T-helper 17 cell (primary cell): ENCODE measurements at places on chromosomes 4 and X.

DNA sequence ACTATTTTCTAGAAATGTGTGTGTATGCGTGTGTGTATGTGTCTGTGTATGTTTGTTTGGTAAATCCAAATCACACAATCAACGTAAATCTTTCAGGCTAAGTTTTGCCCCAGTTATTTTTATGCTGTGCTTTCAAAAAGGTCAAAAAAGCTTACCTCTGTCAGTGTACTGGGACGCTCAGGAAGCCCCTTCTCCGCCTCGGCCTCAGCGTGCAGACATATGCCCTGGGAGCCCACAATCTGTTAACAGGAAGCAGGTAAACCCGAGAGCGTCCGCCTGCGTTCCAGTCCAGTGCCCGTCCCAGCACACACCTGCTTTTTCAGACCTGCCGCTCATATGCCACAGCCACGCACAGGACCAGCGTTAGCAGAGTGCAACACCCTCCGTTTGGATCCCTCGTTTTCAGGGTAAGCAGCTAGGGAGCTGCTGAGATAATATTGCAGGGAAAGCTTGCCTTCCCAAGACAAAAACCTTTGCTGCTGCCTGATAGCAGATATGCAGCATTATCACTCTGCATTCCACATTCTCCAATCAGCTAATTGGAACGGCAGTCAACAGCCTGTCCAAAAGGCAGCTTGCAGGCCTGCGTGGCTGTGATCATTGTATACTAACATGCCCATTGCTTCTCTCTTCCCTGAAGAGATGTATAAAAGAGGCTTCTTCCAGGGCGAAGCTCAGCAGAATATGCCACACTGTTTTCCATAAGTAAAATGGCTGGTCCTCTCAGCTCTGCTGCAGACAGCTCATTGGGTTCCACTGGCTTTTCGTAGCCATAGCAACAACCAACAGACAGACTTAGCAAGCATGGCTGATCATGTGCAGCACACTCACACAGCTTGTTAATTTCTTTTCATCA lies at the start of gene SORBS2:
Gene SORBS2, minus strand, starts transcription at position 686 of the 856 bp plus-strand sequence. CDS start 121,623 bp downstream, outside the sequence.
- DNase-seq, result no peak

DNA sequence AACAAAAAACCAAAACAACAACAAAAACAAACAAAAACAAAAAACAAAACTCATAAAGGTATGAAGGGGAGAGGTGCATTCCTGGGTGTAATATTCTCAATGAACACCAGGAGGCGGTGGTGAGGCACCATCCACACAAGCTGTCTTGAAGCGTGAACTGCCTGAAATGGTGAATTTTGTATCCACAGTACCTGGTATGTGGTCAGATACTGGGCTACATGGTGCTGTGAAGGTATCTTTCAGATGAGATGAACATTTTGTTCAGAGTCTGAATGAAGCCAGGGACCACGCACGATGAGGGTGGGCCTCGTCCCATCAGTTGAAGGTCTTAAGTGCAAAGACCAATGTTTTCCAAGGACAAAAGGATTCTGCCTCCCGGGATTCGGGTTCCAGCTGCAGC lies 58.5 kb downstream of the ASMT start:
- DNase-seq, result no peak

- DNase-seq, result no peak
These were observed 87.2 kb downstream of the IQCM start for GRCh38 chr4:149728444-149728843.

- DNase-seq, result no peak
These were observed 9.6 kb upstream of the DUSP9 start for GRCh38 chrX:153637121-153638040.

DNA sequence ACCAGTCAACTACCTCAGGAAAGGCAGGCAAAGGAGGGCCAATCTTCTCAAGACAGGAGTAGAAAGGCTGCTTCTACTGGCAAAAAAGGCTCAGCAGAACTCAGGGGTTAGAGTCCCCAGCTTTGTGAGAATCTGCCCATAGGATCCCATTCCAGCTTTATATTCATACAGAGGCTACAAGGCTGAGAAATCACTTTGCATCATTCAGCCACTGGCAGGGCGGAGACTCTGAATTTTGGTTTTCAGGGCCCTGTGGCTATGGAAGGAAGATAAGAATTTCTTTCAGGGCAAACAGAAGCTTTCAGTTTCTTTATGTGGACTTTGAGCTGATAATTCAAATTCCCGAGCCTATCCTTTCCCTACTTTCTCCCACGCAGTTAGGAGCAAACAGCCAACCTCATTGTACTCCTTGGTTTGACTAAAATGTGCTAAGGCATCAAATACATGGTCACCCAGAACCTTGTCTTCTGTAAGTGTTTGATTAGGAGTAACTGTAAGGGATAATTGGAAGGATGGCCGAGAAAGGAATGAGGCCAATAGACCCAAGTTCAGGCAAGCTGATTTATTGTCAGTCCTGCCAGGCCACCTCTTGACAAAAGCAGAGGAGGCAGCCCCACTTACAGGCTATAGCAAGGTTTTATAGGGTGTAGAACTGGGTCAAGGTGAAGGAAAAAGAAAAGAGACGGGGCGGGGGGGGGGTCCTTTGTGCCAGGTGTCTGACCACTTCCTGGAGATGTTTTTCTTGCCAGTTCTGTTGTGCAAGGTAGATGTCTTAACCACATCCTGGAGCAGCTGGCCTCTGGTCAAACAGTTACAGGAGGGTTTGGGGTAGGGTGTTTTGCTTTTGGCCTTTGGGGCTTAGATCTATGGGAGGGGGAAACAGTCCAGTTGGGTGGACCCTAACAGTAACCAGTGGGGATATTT lies 165.3 kb upstream of the PPP1R2C start:
- DNase-seq, result peak; percentile 17

DNA sequence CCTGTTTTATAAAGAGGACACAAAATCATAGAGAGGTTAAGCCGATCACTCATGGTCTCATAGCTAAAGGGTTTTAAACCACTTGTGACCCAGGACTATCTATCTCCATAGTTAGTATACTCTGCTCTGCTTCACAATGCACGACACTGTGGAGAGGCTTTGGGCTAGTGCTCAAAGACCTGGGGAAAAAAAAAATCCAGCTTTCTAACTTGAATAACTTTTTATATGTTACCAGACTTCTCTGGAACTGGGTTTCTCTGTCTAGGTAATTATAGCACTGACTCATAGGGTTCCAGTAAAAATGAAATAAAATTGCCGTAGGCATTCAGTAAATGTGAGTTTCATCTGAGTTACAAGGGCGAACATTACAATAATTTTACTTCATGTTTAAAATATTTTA lies 273.7 kb upstream of the TECRL start:
- no peak for DNase-seq

DNA sequence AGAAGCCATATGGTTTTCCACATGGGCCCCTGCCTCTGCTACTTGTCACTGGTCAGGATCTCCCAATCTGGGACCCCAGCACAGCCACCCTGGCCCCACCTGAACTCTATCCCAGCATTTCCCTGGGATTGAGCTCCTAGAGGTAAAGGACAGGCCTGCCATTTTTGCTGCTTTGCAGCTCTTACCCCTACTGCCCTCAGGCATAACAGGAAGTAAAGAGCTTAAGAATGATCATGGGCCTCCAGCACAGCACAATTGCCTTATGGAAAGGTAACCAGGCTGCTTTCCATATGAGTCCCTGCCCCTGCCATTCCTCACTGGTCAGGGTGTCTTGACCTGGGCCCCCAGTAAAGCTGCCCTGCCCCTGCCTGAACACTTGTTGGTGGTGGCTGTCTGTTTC lies 254.9 kb upstream of the ZCCHC13 start:
- no peak for DNase-seq

DNA sequence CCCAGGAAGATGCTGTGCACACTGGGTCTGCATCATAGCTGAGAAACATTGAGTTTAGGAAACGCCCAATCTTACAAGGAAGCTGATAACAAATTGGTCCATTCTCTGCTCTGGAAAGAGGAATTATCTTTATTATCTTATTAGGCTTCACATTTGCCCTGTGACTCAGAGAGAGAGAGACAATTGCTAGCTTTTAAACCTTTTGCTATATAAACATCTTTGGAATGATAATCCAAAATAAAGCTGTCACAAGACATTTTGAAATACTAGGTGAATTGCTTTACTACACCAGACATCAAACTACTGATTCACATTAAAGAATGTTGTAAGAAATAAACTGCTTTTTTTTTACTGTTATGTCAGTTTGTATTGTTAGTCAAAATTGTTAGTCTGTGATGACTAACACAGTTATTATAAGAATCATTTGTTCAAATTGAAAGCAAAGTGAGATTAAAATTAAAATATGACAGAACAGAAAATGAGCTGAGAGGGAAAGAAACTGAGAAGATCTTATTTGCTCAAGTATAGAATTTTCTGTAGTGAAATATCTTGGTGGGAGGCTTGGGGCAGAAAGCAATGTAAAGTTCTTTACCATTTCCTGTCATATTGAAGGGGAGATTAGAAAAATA lies 765.4 kb upstream of the PCDH10 start:
- DNase-seq, result no peak

- no peak for DNase-seq
These were observed 48.5 kb downstream of the MRPL1 start for GRCh38 chr4:77911091-77911490.

DNA sequence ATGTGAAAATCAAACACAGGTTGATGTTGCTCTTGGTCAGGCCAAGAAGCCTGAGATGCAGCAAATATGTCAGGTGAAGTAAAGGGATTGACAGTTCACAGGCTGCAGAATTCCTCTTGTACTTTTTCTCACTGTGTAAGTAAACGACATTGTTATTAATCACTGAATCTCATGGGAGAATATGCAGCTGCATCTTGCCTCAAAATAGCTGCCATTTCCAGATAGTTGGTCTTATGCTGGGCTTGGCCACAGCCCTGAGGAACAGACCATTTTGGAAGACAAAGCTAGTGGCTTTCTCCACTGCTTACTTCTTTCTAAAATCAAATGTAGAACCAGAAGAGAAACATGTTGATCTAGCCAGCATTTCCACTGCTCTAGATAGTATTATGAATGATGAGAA lies 403.4 kb upstream of the NR3C2 start:
- DNase-seq, result no peak

GRCh38 chr4:124433500-124433899 lies 279.0 kb downstream of the ANKRD50 start:
- DNase-seq, result no peak

- DNase-seq, result no peak
These were observed 51.7 kb downstream of the REELD1 start for GRCh38 chr4:146265950-146266490.

- no peak for DNase-seq
These were observed 1472.7 kb downstream of the ARAP2 start for GRCh38 chr4:34771632-34772031.

DNA sequence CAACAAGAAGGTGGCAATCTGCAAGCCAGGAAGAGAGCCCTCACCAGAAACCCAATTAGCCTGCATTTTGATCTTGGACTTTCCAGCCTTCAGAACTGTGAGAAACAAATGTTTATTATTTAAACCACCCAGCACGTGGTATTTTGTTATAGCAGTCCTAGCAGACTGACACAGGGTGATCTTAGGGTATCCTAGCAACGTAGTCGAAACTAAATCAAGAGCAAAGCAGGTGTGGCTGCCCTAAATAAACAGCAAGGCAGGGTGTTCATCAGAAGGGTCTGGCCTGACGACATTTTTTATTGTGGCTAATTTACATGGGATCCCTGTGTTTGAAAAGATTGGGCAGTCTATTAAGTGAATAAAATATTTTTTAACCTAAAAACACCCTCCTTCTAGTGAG lies 198.8 kb downstream of the VEGFC start:
- DNase-seq, result no peak

DNA sequence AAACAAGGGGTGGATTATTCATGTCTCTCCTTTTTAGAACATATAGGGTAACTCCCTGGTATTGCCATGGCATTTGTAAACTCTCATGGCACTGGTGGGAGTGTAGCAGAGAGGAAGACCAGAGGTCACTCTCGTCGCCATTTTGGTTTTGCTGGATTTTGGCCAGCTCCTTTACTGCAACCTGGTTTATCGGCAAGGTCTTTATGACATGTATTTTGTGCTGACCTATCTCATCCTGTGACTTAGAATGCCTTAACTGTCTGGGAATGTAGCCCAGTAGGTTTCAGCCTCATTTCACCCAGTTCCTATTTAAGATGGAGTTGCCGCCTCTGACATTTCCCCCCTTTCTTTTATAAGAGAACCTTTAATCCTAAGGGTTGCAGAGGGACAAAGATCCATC lies 45.8 kb downstream of the MGST2 start:
- DNase-seq, result no peak

DNA sequence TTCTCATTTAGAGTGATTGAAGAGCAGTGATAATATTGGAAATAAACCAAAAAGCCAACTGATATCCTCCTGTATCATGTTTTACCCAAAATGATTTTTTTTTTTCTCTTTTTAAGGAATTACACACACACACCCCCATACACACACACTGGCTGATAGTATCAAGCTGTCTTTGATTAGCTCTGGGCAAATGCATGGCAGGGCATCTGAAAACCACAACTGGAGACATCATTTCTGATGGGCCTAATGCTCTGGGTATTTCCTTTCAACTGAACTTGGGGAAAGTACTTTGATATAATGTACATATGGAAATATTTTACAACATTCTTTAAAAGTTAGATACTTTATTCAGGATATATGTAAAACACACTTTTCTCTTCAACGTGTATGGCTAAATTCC lies 14.2 kb upstream of the OSTC start:
- DNase-seq, result no peak

DNA sequence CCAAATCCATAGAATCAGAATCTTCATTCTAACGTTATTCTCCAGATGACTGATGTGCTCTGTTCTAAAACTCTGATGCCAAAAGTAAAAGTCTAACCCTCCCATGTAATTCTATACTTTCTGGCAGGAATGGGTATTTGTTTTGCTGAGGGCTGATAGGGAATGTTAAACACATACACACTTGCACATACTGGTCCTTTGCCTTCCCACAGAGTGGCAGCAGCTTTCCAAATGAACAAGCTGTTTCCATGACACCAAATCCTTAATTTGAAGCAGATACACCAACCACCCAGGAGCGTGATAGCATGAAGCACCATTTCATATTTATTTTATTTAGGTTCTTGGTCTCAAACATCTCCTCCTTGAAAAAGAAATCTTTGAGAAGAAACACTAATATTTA lies 155.5 kb upstream of the PRDX4 start:
- DNase-seq, result no peak

DNA sequence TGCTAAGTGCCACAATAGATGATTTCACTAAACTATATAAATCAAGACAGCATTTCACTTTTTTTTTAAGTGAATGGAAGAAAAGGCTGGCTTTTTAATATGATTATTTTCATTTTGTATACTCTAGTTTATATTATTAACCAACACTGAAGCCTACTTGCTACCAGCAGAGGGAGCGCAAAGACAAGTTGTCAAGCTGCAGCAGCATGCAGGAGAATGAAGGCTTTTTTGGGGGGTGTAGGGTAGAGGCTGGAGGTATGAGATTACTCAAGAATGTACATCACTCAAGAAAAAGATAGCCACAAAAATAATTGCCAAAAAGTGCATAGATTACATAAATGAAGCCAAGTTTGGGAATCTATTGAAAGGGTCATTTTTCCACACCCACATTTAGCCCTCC lies 519.5 kb downstream of the FGF13 start:
- no peak for DNase-seq
